ENCODE measurements at places on chromosomes 2 and 18.

DNA sequence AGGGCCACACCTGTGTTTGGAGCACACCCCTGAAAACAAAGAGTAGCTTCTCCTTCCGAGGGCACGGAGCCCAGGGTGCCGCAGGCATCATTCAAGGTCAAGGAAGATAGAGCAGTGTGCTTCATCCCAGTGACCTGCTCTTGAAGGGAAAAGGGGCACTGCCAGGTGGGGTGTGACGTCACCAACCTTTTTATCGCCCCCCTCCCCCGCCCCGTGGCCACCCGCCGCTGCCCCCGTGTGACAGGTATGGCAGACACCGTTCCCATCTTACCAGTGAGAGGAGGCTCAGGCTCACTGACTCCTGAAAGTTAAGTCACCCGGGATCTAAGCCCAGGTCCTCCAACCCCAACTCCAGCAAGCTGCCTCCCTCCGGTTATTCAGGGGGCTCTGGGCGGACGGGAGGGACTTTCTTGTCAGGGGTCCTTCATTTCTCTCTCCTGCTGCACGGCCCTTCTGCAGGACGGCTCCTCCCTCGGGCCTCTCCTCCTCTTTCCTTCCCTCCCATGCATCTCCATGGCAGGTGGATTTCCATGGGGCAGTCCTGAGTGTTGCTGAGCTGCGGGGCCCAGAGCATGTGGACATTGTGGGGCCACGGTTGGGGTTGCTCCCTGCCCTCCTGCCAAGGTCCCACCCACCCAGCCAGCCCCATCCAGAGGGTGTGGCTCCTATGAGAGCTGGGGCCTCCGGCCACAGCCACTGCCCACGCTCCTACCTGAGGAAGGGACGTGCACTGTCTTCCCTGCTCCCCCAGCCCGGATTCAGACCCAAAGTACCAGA, 114.1 kb upstream of the HDAC4 start:
- no peak for DNase-seq

DNA sequence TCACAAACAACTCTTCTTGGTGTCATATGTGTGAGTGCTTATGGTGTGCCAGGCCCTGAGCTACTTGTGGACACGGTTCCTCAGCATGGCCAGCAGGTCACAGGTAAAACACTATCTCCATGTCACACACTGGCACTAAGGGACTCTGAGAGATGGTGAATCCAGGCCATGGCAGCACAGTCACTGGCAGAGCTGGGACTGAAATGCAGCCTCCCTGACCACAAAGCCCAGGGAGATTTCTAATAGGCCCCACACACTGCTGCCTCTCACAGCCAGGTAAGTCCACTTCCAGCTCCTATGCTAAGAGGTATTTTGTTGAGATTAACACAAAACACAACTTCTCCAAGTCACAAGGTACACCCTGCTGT, 92.0 kb downstream of the ACTR2 start:
- DNase-seq: no peak

DNA sequence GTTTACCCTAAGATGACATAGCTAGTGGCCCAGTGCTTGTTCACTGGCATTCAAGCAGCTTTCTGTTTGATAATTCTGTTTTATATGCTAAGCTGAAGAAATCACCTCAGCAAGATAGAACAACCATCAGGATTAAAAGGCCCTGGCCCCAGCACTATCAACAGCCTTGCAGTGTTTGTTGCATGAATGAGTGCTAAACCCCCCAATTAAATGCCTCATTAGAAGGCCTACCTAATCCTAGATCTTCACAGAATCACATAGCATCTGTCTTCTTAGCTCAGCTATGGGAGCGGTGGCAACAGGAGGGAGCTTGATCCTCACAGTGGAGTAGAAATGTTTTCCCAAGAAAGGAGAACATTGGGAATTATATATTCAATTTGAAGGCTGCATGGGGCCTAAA, 194.1 kb upstream of the HNMT start:
- no peak for DNase-seq

DNA sequence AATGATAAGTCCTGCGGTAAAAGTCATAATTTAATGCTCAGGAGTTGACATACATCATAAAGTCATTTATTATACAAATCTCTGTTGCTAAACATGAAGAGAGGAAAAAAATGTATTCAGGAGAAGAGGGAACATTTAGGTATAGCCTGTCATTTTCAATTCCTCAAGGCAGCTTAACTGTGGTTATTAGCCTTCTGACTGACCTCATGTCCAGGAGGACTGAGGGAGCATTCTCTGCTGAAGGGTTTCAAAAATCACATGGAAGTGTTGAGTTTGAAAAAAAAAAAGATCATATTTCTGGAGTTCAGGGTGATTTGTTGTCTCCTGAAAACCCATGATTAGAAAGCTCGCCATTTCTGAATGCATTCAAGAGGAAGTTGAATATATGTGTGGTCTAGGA, 1371.1 kb upstream of the LRRTM1 start:
- no peak for DNase-seq

GRCh38 chr2:161096336-161096735, 63.9 kb upstream of the TANK start:
- no peak for DNase-seq

DNA sequence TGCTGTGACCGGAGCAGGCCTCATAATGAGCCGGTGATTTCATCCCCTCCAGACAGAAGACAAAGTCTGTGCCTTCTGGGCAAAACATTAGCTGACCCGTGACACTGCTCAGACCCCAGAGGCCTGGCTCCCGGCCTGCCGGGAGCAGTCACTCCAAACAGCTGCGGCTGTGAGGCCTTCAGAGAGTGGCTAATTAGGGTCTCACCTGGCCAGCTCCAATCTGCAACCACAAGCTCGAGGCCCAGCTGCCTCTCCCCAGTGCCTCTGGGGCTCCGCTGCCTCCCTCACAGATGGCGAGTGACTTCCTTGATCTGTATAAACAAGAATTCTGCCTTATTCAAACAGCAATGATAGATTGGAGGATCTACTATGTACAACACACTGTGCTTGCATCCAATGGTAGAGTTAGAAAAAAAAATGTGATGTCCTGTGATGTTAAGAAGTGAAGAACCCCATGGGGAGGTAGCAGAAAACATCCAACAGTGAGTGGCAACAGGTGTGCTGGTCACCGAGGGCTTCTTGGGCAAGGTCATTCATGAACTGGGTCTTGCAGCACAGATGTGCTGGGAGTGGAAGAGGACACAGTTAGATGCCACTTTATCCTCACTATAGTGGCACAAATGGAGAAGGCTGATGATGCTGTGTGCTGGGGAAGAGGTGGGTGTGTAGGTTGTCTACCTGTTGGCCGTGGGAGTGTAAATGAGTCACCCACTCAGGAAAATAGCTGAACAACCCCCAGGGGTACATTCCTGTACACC, 98.2 kb upstream of the ASAP2 start:
- DNase-seq: no peak

DNA sequence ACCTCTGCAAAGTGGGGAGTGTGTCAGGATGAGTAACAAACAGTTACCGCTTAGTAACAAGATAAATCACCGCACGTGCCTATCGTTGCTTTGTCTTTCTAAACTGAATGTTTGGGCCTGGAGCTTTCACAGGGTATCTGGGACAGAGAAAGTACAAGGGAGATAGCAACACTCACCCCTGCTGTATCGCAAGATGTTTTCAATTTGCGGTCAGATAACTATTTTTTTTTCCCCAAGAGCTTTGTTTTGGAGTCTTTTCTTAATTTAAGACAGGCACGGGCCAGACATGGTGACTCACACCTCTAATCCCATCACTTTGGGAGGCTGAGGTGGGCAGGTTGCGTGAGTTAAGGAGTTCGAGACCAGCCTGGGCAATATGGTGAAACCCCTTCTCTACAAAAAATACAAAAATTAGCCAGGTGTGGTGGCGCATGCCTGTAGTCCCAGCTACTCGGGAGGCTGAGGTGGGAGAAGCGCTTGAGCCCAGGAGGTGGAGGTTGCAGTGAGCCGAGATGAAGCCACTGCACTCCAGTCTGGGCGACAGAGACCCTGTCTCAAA, 146.6 kb downstream of the GBX2 start:
- DNase-seq: no peak

DNA sequence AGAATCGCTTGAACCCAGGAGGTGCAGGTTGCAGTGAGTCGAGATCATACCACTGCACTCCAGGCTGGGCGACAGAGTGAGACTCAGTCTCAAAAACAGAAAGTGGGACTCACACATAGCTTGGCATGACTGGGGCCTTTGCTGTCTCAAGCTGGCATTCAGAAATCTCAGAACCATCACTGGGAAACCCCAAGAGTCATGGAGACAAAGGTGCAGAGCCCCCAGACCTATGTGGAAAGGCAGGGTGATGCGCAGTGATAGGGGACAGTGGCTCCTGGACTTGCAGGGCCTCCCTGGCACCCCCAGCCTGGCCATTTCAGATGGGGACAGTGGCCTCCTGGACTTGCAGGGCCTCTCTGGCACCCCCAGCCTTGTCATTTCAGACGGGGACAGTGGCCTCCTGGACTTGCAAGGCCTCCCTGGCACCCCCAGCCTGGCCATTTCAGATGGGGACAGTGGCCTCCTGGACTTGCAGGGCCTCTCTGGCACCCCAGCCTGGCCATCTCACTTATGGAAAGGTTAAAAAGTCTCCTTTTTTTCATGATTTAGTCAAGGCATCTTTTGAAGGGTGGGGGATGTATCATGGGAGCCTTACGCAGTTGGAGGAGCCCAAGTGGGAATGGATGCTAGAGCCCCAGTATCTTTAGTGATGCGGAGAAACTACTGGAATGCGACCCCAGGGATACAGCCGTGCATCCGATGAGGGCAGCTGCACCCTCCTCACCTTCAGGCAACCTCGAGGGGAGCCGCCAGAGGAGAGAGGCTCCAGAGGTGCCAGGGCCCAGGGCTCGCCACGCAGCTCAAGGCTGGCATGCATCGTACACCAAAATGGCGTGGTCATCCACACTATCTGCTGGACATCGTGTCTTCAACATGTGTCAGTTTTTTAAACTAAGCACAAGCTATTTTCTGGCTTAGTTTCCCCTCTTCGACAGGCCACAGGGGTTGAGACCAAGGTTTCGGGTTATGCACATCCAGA, 30.5 kb downstream of the ZNF516 start:
- no peak for DNase-seq

GRCh38 chr2:54942373-54942772, 107.9 kb downstream of the RTN4 start:
- peak; percentile 64 for DNase-seq

DNA sequence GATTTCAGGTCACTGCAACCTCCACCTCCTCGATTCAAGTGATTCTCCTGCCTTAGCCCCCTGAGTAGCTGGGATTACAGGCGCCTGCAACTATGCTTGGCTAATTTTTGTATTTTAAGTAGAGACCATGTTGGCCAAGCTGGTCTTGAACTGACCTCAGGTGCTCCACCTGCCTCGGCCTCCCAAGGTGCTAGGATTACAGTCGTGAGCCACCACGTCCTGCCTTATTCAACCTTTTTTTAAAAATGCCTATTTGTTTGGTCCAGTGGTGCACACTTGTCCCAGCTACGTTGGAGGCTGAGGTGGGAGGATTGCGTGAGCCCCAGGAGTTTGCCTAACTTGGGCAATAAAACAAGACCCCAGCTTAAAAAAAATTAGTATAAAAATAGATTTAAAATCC, 43.3 kb downstream of the CYP20A1 start:
- DNase-seq: no peak

- no peak for DNase-seq
Measured at GRCh38 chr18:4394700-4395099, 60.4 kb downstream of the DLGAP1 start.

- no peak for DNase-seq
Measured at GRCh38 chr18:62790871-62791772, 75.8 kb downstream of the PHLPP1 start.

- no peak for DNase-seq
Measured at GRCh38 chr2:61262699-61263098, 100.7 kb downstream of the C2orf74 start.

DNA sequence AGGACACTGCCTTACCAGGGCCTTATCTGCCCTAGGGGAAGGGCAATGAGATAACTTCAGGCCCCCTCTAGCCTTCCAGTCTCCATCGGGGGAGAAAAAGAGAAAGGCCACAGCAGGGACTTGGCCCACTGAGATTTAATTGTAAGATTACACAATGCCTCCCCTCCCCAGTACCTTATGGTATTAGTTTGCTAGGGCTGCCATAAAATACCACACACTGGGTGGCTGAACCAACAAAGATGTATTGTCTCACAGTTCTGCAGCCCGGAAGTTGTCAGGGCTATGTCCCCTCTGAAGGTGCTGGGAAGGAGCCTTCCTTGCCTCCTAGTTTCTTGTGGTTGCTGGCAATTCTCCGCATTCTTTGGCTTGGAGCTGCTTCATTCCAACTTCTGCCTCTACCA, 34.8 kb upstream of the SPATA3 start:
- DNase-seq: no peak

GRCh38 chr2:143674051-143674450, 544.8 kb downstream of the ARHGAP15 start:
- no peak for DNase-seq

- no peak for DNase-seq
Measured at GRCh38 chr18:4417714-4418113, 37.4 kb downstream of the DLGAP1 start.

DNA sequence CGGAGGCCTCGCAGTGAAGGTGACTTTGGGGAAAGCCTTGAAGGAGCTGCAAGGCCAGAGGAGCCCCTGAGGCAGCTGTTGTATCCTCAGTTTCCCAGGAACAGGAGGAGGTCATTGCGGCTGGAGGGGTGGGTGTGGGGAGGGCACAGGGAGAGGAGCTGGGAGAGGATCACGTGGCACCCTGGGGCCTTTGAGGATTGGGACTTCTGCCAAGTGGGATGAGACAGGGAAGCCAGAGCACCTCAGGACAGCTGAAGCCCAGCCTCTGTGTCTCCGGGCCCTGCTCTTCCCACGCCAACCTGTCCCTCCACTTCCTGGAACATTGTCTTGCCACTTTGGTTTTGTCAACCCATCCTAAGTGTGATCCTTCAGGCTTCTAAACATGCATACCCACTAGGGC, 19.4 kb upstream of the RRM2 start:
- DNase-seq: no peak

DNA sequence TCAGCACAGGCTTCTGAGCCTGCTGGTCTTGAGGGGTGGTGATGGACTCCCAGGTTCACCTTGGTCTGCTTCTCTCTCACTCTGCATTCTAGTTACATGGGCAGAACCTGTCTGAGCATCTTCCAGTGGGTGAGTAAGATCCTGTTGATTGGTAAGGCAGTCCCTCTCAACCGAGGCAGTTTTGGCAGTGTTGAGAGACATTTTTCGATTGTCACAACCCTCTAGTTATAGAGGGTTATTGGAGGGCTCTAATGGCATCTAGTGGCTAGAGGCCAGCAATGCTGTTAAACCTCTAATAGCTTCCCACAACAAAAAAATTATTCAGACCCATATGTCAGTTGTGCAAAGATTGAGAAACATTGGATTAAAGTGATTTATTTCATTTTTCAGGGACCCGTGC, 9.3 kb upstream of the MGAT5 start:
- DNase-seq: no peak

DNA sequence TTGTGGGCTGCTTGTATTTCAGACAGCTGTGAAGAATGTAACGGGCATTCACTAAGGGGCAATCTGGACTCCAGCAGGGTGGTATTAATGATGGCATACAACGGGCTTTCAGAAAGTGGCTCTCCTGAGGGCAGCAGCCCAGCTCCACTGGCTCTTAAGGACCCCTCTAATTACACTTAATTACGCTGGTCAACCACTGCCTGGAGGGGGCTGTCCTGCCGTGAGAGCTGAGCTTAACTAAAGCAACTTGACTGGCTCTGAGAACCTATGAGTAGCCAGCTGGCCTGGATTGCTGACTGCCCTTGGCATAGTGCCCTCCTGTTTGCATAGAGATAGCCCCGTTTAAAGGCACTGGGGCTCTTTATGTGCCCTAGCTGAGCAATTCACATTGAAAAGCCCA, 3.8 kb downstream of the LIPG start:
- no peak for DNase-seq

GRCh38 chr2:37080689-37081088, 3.5 kb downstream of the HEATR5B start:
- DNase-seq: peak; percentile 27

GRCh38 chr2:94994914-94995552, 30.5 kb upstream of the MAL start:
- DNase-seq: no peak

All from CD4-positive, alpha-beta memory T cell (primary cell).